ENCODE measurements at places on chromosomes 7 and 10. TPM values are rescaled to one million over a fixed set of nuclear protein-coding genes. Genes with fewer than 3 reads are reported as not detected.

Gene CPED1
- total RNA-seq: 23.9 TPM

Gene DCLRE1A
- total RNA-seq: 7.9 TPM

Gene KAT6B
- total RNA-seq: 5.2 TPM

Gene CALY
- total RNA-seq: not detected

Gene GJD4
- total RNA-seq: not detected

Gene SPAM1
- not detected for total RNA-seq

Gene PLEKHS1
- total RNA-seq: not detected

Gene CCDC172
- total RNA-seq: not detected

Gene HNRNPF
- total RNA-seq: 259 TPM

Gene WNT16
- not detected for total RNA-seq

Gene FAM25G
- total RNA-seq: not detected

Gene TMEM270
- total RNA-seq: not detected

Gene AMZ1
- not detected for total RNA-seq

Data from epithelial cell of umbilical artery (primary cell).